CD4-positive, alpha-beta T cell (primary cell): ENCODE measurements at places on chromosomes 1 and 21.

DNA sequence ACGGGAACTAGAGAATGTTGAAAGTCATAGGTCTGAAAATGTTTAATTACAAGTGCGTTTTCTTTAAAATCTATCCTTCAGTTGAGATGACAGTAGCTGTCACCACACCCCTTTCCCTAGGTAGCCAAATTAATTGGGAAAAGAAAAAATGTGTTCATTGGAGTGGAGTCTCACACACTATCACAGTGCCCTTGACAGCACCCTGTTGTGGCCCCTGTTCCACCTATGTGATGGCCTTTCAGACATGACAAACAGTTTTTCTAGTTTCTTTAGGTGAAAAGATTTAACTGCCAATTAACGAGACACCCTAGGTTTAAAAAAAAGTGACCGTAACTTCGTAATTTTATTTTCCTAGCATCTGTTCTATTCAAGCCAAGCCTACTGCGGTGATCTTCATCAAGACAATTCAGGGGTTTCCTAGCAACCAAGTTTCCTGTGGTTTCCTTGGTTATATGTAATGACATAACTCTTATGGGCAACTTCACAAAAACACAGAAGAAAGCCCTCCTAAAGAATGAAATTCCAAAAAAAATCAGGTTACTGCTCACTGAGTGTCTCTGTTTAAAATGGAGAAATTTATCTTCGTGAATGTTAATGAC, 298.3 kb downstream of the PDE4B start:
- peaks cover 2% of the 10 kb centered on the region for H3K27me3 ChIP-seq
- H3K36me3 ChIP-seq: no peaks in the 10 kb centered on the region
- DNase-seq: no peak
- peaks cover 2% of the 10 kb centered on the region for H3K4me1 ChIP-seq
- no peak overlapping the region for H3K27ac ChIP-seq

GRCh38 chr21:38780879-38781278, 24.9 kb upstream of the ETS2 start:
- no peaks in the 10 kb centered on the region for H3K27me3 ChIP-seq
- H3K36me3 ChIP-seq: no peaks in the 10 kb centered on the region
- H3K27ac ChIP-seq: no peak overlapping the region
- no peak for DNase-seq
- H3K4me1 ChIP-seq: peaks cover 2% of the 10 kb centered on the region
- H3K4me3 ChIP-seq: no peak overlapping the region

GRCh38 chr1:91895832-91896556, 10.0 kb upstream of the TGFBR3 start:
- no peaks in the 10 kb centered on the region for H3K27me3 ChIP-seq
- H3K4me3 ChIP-seq: no peak overlapping the region
- no peak for DNase-seq
- H3K36me3 ChIP-seq: no peaks in the 10 kb centered on the region
- no peak overlapping the region for H3K27ac ChIP-seq

DNA sequence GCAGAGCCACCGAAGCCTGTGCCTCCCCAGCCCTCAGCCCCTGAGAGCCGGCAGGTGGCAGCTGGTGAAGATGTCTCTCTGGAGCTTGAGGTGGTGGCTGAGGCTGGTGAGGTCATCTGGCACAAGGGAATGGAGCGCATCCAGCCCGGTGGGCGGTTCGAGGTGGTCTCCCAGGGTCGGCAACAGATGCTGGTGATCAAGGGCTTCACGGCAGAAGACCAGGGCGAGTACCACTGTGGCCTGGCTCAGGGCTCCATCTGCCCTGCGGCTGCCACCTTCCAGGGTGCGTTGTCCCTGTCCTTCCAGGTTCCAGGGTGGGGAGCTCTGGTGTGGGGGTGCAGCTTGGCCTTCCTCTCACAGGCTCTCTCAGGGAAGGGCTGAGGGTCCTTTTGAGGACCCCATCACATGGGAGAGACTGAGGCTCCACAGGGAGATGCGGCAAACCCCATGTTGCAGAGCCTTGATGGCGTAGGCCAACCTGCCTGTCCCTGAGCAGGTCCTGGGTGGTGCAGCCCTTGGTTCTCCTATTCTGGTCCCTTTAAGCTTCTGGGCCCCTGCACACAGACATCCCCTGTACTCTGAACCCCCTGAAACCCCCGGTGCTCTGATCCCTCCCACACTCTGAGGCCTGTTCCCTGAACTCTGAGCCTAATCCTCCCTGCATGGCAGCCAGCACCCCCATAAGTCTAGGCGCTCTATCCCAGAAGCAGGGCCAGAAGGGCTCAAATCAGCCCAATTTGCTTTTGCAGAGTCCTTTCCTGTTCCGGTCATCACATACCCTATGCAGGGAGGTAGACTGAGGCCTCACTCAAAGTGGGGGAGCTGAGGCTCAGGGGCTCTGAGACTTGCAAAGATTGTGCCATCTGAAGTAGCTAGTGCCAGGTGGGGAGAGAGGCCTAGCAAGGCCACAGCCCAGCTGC, 88.5 kb downstream of the TRIM11 start:
- H3K27ac ChIP-seq: no peak overlapping the region
- no peak overlapping the region for H3K4me3 ChIP-seq
- DNase-seq: no peak
- H3K27me3 ChIP-seq: no peaks in the 10 kb centered on the region

GRCh38 chr1:86515597-86515996, 31.3 kb upstream of the CLCA4 start:
- H3K27ac ChIP-seq: no peak overlapping the region
- no peak for DNase-seq
- no peaks in the 10 kb centered on the region for H3K4me1 ChIP-seq

GRCh38 chr1:200654660-200655059, 15.0 kb downstream of the DDX59 start:
- no peak overlapping the region for H3K4me3 ChIP-seq
- no peak for DNase-seq
- no peaks in the 10 kb centered on the region for H3K27me3 ChIP-seq
- H3K27ac ChIP-seq: no peak overlapping the region

DNA sequence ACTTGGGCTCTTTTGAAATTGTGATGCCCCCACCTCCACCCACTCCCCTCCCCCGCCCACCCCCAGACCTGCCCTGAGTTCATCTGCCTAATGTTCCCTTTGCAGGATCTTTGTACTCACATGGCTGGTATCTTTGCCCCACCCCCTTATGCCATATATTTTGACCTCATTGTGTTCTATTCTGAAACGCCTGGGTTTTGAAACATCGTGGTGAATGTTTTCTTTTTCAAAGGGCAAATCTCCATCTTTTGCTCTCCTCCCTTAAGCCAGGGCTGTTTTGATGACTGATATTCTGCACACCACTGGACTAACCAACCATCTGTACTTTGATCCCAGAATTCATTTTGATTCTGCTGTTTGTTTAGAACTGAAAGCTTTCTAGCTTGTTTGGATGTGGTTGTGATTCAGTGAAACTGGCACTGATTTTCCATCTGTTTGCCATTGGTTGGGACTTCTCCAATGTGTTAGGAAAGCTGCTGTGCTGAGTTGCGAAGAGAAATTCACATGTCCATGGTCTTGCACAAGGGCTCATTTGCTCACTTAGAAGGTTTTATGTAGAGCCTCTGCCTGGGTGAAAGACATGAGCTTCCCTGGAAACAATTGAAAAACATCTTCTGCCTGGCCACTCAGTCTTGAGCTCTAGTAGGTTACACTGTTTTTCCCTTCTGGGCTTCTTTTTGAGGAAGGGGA, 16.5 kb downstream of the SMAP2 start:
- peaks cover 96% of the 10 kb centered on the region for H3K4me1 ChIP-seq
- H3K4me3 ChIP-seq: peak overlapping the region; percentile 53
- peak overlapping the region; percentile 79 for H3K27ac ChIP-seq

- H3K27me3 ChIP-seq: no peaks in the 10 kb centered on the region
- H3K27ac ChIP-seq: no peak overlapping the region
- no peak overlapping the region for H3K4me3 ChIP-seq
Measured at GRCh38 chr1:53592521-53592982, 133.4 kb downstream of the DMRTB1 start.

GRCh38 chr1:222788402-222789156, 26.3 kb upstream of the DISP1 start:
- no peak overlapping the region for H3K27ac ChIP-seq
- no peaks in the 10 kb centered on the region for H3K36me3 ChIP-seq
- no peak for DNase-seq
- H3K4me1 ChIP-seq: no peaks in the 10 kb centered on the region
